ENCODE measurements at places on chromosomes 6 and 20.
A peak's percentile ranks its signal among the peaks of the same experiment; 100 is the strongest.

- DNase-seq, result no peak
Observed at GRCh38 chr20:48662711-48663110, 165.1 kb downstream of the PREX1 start.

DNA sequence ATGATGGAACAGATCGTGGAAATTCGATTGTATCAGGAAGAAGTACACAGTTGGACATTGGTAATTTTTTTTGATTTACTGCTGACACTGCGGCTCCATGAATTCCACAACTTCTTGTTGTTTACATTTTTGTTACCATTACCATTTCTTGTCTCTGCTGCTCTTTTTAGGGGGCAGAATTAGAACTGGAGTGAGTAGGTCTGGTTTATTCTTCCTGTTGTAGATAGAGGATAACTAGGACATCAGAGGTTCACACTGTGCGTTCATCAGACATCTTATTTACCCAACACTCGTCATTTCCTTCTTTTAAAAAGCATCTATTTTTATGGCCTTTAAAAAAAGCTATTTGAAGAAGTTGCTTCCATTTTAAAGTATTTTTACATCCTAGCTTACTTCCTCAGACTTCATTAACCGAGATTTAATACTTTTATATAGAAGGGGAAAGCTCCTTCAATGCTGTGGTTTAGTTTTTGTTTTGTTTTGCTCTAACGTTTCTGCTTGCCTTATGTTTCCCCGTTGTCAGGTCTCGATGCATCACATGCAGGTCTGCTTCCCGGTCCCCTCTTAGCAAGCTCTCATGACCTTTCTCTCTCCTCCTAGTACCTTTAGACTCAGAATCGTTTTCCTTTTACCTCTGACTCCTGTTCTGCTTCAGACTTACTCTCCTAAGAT, 139.1 kb downstream of the ARID1B start:
- no peak for DNase-seq

- DNase-seq, result no peak
Observed at GRCh38 chr20:2178318-2179232, 76.9 kb downstream of the STK35 start.

DNA sequence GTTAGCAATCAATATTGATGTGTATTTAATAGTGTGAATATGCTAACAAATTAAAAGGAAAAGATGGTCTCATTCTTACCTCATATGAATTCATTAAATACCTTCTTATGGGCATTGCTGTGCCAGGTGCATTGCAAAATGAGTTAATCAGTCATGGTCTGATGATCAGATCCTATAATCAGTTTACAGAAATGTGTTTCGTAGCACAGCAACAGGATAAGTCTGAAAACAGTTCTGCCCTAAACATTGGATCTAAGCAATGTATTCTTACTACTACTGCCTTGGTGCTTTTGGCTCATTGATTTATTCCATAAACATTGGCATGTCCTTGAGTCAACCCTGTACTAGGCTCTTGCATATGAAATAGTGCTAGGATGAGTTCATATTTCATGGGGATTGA, 417.0 kb upstream of the JAG1 start:
- DNase-seq, result no peak

- no peak for DNase-seq
Observed at GRCh38 chr20:51651921-51652549, 109.5 kb upstream of the NFATC2 start.

- DNase-seq, result peak; percentile 16
Observed at GRCh38 chr20:5390720-5391119, 74.0 kb upstream of the PROKR2 start.

- no peak for DNase-seq
Observed at GRCh38 chr6:54058236-54058635, 53.0 kb upstream of the MLIP start.

DNA sequence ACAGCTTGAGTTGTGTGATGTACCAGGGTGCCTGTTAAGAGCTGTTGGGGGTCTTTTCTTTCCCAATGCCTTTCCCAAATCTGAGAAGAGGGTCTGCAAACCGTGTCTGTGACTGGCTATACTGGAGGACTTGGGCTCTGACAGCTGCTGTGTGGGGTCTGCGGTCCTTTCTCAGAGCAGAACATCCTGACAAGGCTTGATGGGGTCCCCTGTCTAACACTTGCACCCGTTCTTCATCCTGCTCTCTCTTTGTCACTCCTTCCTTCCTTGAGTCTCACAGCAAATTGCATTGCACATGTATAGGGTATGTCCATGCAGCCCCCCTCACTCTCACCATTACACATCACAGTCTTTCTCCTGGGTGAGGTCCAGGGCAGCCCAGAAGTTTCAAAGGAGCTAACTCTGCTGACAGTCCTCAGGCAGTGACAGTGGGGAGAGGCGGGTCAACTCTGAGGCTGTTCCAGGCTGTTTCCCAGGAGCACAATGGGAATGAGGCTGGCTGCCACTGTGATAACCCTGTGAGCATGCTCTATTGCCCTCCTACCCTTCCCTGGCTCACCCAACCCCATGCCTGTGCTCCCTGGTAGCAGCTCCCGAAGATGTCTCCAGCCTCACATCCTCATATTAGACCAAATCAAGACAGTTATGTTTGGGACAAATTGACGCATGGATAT, 163.2 kb upstream of the GGTLC1 start:
- DNase-seq, result no peak

- DNase-seq, result peak; percentile 10
Observed at GRCh38 chr6:131143319-131143718, 8.1 kb downstream of the AKAP7 start.

DNA sequence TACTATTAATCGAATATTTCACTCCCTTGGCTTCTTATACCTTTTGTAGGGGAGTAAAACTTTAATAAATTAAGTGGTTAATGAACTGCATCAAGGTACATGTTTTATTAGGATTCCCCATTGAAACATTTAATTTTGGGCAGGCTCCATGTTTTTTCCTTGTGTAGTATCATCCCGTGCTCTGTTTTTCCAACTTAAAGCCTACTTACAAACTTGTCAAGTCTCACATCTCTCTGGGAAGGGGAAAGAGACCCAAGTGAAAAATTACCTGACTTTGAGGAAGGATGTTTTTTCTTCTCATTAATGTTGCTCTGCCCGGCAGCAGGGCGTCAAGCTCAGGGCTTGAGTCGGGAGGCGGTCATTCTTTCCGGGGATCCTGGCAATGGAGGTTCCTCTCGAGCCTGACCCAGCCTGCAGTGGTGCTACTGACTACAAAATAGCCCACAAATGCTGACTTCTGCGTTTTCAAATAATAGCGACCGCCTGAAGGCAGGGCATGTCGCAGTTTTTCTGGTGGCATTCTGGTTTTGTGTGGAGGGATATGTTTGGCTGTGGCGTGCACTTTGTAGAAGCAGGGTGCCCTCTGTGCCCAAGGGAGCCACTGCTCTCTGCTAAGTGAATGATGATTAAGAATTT, 2.4 kb downstream of the DSP start:
- no peak for DNase-seq

- no peak for DNase-seq
Observed at GRCh38 chr6:41464481-41464880, 81.7 kb upstream of the FOXP4 start.

- no peak for DNase-seq
Observed at GRCh38 chr20:22402550-22402949, 181.8 kb downstream of the FOXA2 start.

DNA sequence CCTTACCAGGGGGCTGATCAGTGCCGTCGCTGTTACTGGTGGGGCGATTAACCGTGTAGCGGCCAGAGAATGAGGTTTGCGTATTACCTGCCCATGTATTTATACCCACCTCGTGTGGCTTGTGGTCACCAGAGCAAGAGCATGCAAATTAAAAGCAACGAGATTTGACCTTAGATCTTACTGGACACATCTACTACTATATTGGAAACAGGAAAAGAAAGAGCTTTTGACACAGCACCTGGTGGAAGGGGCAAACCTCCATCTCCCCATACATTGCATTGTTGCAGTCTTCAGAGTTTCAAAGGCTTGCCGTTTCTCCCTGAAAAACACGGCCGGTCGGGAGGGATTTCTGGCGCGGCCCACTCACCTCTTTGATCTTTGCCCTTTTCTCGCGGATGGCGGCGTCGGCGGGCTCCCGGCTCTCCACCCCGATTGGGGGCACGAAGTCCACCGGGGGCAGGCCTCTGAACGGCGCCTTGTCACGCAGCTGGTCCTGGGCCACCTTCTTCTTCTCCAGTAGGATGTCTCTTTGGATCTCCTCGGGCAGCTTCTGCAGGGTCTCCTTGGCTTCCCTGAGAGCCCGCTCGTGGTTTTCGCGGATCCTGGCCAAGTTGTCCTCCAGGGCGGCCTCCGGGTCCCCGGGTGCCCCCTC, 1.3 kb downstream of the MAN1A1 start:
- DNase-seq, result no peak

- no peak for DNase-seq
Observed at GRCh38 chr20:5197847-5198650, 71.2 kb downstream of the CDS2 start.

DNA sequence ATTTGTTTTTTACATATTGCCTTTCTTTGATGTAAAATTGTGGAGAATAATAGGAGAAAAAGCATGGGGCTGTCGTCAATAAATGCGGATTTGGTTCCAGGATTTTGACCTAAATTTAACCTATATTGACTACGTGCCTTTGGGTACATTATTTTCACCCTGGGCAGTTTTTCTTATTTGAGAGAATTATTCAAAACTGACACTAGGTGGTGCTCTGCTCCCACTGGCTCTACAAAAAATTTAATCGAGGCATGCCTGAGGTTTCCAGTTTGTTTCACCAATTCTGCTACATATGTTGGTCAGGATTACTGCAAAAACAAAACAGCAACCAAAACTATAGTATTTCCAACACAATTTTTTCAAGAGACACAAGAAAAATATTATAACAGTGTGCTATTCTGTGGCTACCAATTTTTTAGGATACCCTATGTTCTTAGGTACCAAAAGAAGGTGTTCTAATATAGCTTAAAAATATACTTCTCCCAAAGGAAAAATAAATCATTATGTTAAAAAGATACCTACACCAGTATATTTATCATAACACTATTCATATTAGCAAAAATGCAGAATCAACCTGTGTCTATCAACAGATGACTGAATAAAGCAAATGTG, 48.6 kb upstream of the FABP7 start:
- peak; percentile 63 for DNase-seq

- no peak for DNase-seq
Observed at GRCh38 chr6:80005406-80005805, 957 bp downstream of the TTK start.

GRCh38 chr6:37713529-37714119, 15.9 kb upstream of the MDGA1 start:
- peak; percentile 13 for DNase-seq

DNA sequence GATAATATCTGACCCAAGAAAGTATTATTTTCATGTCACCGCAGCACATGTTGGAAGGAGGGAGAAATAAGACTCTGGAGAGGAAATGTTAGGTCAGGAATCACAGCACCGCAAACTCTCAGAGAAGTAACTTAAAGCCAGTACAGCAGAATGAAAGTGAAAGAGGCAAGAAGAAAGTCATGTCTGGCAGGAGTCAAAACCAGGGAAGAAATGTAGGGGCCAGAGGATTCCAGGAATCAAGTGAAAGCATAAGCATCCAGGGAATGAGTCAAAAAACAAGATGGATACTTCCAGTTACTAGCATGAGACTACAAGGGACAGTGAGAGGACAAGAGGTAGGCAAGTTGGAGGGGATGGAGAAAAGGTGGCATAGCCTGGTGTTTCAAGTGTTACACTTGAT, 80.4 kb downstream of the AK9 start:
- no peak for DNase-seq

DNA sequence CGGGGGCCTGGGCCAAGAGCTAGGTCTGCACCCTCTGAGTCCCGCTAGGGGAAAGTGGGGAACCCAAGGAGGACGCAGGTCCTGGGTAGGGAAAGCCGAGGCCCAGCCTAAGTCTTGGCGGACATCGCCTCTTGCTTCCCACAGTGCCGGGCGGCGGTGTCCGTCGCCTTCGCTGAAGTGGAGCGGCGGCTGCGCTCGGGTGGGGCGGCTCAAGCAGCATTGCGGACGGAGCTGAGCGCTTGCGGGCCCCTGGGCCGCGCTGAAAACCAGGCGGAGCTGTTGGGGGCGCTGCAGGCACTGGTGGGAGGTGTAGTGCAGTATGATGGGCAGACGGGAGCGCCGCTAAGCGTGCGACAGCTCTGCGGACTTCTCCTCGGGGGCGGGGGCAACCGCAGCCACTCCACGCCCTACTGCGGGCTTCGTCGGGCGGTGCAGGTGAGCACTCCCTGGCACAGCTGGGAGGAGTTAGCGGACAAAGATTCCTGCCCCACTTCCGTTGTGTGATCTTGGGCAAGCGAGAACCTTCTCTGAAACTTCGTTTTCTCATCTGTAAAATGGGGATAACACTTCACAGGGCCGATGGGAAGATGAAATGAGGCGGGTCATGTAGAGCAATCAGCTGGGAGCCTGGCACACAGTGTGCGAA, 4.2 kb downstream of the PRSS16 start:
- peak; percentile 81 for DNase-seq

- DNase-seq, result no peak
Observed at GRCh38 chr20:25422032-25422431, 14.6 kb downstream of the GINS1 start.

- DNase-seq, result peak; percentile 92
Observed at GRCh38 chr20:46751856-46752255, 42.4 kb downstream of the SLC2A10 start.

DNA sequence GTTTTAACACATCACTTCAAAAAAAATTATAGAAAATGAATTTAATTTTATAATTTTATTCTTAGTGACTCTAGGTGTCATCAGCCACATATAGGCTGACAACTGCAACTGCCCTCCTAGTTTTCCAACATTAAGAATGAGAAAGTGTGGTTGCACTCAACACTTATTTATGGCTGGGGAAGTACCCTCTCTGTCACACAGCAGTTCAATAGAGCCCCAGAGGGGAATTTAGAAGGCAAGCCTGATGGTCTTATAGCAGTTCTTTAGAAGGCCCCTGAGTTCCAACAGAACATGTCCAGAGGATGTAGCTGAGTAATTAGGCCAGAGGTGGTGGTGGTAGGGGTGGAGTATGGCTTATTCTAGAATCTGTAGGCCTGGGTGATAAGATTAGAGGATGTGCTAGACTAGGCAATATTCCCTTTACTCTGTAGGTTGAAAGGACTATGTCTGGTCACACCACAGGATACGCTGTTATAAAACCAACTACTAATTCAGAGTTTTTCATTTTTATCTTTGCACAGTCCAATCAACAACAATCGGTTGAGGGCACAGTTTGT, 226.5 kb upstream of the CITED2 start:
- no peak for DNase-seq

DNA sequence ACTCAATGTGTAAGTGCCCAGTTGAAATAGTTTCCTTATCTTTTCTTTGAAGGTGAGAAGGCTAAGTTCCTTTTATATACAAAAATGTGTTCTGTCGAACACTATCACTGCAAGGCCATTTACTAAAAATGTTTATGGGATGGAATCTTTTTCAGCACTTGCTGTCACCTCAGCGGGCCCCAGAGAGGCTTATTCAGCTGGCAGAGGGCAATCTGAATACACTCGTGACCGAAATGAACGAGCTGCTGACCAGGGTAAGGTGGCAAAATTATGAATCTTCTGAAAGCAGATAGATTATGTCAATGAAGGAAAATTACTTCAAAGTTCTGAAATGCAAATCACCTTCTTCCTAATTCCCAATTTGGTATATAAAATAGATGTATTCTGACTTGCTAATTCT, 340.2 kb downstream of the ARHGAP18 start:
- DNase-seq, result no peak
